ENCODE measurements at places on chromosomes 12 and 14. TPM values are rescaled to one million over a fixed set of nuclear protein-coding genes. Genes with fewer than 3 reads are reported as not detected.

The TSHR gene
- not detected for total RNA-seq

The CDKL1 gene
- 5.5 TPM for total RNA-seq

The ESPL1 gene
- 60.9 TPM for total RNA-seq

The ACOT4 gene
- total RNA-seq = 4.5 TPM

The SIRT4 gene
- 3.7 TPM for total RNA-seq

The SLC17A8 gene
- total RNA-seq = not detected

The CYP27B1 gene
- 11.4 TPM for total RNA-seq

The LRP1-AS gene
- not detected for total RNA-seq

The ADAM20 gene
- 0.15 TPM for total RNA-seq

The ASCL1 gene
- total RNA-seq = not detected

The HOXC12 gene
- total RNA-seq = not detected

The OR6C1 gene
- not detected for total RNA-seq

The SERPINA10 gene
- not detected for total RNA-seq

The NEMP1 gene
- total RNA-seq = 59.7 TPM

The GDF3 gene
- not detected for total RNA-seq

The HOXC10 gene
- not detected for total RNA-seq

The EPYC gene
- total RNA-seq = not detected

The GLT8D2 gene
- 0.10 TPM for total RNA-seq

The RFX4 gene
- total RNA-seq = not detected

The MGST1 gene
- total RNA-seq = not detected

The SUPT16H gene
- total RNA-seq = 207 TPM

The AVPR1A gene
- total RNA-seq = not detected

The KRT82 gene
- total RNA-seq = not detected

The LMO3 gene
- total RNA-seq = not detected

The SYT10 gene
- not detected for total RNA-seq

The C12orf42 gene
- 0.40 TPM for total RNA-seq

The CFAP73 gene
- total RNA-seq = 0.17 TPM

The GLT1D1 gene
- 0.48 TPM for total RNA-seq

The EIF2S3B gene
- total RNA-seq = 1.9 TPM

The SYNDIG1L gene
- total RNA-seq = not detected

The RIPK3 gene
- total RNA-seq = 9.7 TPM

The EML1 gene
- total RNA-seq = 1.3 TPM

The TECPR2 gene
- 9.7 TPM for total RNA-seq

The LRP6 gene
- total RNA-seq = 1.7 TPM

The KRT72 gene
- total RNA-seq = not detected

The LUM gene
- not detected for total RNA-seq

The SPTSSA gene
- total RNA-seq = 13.2 TPM

Data from activated CD8-positive, alpha-beta memory T cell treated with anti-CD3 and anti-CD28 coated beads for 36 hours (primary cell).